ENCODE measurements at places on chromosomes 2 and 18. TPM values are rescaled to one million over a fixed set of nuclear protein-coding genes. Genes with fewer than 3 reads are reported as not detected.

Gene IKZF2
- 17.7 TPM for total RNA-seq

Gene COL4A3
- 5.4 TPM for total RNA-seq

Gene LYPD6
- total RNA-seq: 7.5 TPM

Gene FOXI3
- 0.36 TPM for total RNA-seq
